Psoas muscle (tissue), 8 donors: ENCODE measurements at places on chromosomes 1 and 21. TPM values are rescaled to one million over a fixed set of nuclear protein-coding genes. Genes with fewer than 3 reads are reported as not detected.

Gene ANKRD35
- 16.5 TPM for polyA plus RNA-seq

Gene FAM163A
- 0.08 TPM for polyA plus RNA-seq

Gene SLC45A1
- polyA plus RNA-seq = 0.60 TPM

Gene ADORA1
- polyA plus RNA-seq = 1.3 TPM

Gene MIGA1
- polyA plus RNA-seq = 5.4 TPM

Gene XCL2
- polyA plus RNA-seq = not detected

Gene TDRD5
- polyA plus RNA-seq = 0.03 TPM

Gene ASCL5
- not detected for polyA plus RNA-seq

Gene TNFRSF18
- 0.04 TPM for polyA plus RNA-seq

Gene GSTM2
- 86.8 TPM for polyA plus RNA-seq

Gene SLC44A3
- polyA plus RNA-seq = 0.14 TPM

Gene GJA9
- not detected for polyA plus RNA-seq

Gene DSCAM
- 0.04 TPM for polyA plus RNA-seq

Gene MATN1
- 0.04 TPM for polyA plus RNA-seq
